Myocyte (in vitro differentiated cells): ENCODE measurements at places on chromosomes 6 and 20. TPM values are rescaled to one million over a fixed set of nuclear protein-coding genes. Genes with fewer than 3 reads are reported as not detected.

Gene ABCC10
- total RNA-seq, result 10.5 and 11.6 TPM in 2 replicates

GRCh38 chr20:1199964-1200363 is 3.3 kb upstream of the C20orf202 start:
- DNase-seq, result no peak

DNA sequence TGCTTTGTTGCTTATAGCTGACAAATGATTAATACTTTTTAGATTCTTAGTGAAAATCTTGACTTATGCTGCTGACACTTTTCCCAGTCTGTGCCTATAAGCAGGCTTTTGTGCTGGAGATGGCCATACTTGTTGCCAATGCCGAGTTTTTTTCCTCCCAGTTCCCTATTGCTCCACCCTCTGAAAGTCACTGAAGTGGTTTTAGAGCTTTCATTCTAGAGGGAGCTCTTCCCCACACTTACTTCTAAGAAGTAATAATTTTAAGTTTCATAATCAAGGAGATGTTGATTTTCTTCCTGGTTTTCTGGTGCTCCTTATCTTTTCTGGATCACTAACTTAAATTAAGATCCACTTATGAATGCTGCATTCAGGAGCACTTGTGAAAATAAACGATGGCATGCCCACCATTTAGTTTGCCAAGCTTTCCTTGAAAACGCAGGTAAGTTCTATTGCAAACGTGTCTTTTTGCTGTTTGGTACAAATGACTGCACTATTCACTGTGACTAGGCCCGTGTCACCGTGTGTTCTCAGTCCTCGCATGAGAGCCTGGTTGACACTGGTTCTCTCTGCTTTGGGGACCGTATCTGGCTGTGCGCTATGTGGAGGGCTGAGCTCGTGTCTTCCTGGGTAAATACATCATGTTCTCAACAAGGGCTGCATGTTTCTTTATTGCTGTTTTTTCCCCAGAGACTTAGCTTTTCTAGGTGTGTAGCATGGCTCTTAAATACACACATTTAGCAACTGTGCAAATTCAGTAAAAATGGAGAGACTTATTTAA is 50.2 kb downstream of the GFRA4 start:
- no peak for DNase-seq

Gene HMGN3
- total RNA-seq, result 58.1 and 67.4 TPM in 2 replicates

Gene TBX18
- 22.6 and 26.7 TPM in 2 replicates for total RNA-seq

DNA sequence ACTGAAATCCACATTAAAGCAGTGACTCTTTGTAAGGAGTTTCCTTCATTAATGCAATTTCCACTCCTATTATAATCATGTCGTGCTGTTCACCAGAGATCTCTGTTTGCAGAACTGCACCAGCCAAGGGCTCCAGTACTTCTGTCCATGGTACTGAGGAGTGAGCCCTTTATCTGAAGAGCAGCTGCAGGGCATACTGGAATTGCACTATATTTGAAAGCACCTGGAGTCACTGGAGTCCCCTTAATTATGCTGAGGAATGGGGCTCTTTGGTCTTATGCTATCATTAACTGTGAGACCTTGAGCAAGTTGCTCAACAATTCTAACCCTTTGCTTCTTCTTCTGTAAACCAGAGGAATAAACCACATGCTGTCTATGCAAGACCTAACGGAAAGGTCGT is 61.7 kb upstream of the NUP153 start:
- DNase-seq, result peak; percentile 58

DNA sequence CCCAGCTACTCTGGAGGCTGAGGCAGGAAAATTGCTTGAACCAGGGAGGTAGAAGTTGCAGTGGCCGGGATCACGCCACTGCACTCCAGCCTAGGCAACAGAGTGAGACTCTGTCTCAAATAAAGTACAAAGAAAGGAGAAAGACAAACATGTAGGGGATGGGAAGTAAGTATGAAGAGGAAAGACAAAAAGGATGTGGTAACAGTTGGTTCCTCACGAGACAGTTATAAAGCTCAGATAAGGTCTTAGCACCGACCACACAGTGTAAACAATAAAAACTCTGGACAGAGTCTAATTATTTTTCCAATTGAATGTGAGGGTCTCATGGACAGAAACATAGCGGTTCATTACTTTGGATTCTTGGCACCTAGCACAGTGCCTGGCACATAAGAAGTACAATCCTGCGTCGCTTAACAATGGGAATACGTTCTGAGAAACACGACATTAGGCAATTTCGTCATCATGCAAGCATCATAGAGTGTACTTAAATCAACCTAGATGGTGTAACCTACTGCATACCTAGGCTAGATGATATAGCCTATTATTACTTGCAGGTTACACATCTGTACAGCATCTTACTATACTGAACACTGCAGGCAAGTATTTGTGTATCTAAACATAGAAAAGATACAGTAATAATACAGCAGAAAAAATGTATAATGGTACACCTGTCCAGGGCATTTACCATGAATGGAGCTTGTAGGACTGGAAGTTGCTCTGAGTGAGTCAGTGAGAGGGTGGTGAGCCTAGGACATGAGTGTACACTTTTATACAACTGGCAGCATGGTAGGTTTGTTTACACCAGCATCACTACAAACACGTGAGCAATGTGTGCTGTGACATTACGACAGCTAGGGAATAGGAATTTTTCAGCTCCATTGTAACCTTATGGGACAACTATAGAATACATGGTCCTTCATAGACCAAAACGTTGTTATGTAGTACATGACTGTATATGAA is 38.2 kb downstream of the MBOAT1 start:
- DNase-seq, result no peak

GRCh38 chr20:1402149-1402548 is 9.3 kb upstream of the FKBP1A start:
- no peak for DNase-seq

GRCh38 chr6:82371799-82372546 is 8.4 kb downstream of the TPBG start:
- DNase-seq, result no peak

GRCh38 chr6:74289884-74290283 is 593.9 kb downstream of the CD109 start:
- DNase-seq, result no peak

GRCh38 chr20:58891086-58891717 is 38.7 kb downstream of the GNAS start:
- DNase-seq, result peak; percentile 80

- no peak for DNase-seq
These were observed 370.1 kb downstream of the FOXA2 start for GRCh38 chr20:22214296-22214695.

GRCh38 chr6:90502866-90503407 is 83.9 kb downstream of the MAP3K7 start:
- DNase-seq, result no peak

DNA sequence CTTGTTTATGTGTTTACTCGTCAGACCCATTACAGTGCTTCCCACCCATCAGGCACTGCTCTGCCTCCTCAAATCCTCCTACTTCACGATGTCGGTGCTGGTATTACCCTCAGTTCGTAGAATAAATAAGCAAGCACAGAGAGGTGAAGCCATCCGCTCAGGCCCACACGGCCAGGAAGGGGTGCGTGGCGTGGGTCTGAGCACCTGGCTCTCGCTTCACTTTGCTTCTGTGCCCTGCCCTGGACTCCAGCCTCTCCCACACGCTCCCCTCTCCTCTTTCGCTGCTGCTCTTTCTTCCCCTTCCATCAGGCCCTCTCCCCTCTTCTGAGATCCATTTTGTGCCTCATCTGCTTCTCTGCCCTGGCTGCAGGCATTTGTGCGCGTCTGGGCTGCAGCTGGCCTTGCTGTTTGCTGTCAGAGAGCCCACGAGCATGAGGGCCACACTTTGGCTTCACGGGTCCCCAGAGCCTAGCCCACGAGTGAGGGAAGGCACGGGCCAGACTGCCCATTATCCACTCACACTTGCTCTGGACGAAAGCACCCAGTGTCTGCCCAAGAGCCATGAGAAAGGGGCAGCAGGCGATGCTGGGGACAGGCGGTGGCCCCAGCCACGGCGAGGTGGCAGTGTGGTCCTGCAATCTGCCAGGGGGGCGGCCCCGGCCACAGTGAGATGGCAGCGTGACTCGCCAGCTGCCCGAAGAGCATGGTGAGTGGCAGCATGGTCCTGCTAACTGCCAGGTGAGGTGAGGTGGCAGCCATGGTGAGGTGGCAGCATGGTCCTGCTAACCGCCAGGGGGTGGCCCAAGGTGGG is 96.2 kb upstream of the MPC1 start:
- DNase-seq, result no peak

- DNase-seq, result no peak
These were observed 19.7 kb downstream of the TIAM2 start for GRCh38 chr6:155014670-155015300.

Gene FAM209B
- not detected in 2 replicates for total RNA-seq

- DNase-seq, result no peak
These were observed 414.5 kb upstream of the HSF2 start for GRCh38 chr6:121984956-121985355.

Gene HAO1
- not detected in 2 replicates for total RNA-seq

DNA sequence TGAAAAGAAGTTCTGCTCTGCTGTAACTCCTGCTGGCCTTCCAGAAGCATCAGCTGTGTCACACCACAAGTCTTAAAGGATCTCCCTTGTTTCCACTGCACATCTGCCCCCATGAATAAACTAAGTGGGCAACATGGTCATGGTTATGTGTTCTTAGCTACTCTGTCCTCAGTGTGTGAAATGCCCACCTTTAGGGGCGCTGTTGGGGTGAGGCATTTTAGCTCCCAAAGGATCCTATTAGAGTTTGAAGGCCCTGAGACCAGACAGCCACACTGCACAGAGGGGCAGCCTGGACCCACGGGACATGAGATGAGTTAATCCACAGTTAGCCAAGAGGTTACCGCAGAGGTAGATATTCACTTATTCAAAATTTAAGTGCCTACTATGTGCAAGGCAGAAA is 294.3 kb upstream of the QKI start:
- no peak for DNase-seq

DNA sequence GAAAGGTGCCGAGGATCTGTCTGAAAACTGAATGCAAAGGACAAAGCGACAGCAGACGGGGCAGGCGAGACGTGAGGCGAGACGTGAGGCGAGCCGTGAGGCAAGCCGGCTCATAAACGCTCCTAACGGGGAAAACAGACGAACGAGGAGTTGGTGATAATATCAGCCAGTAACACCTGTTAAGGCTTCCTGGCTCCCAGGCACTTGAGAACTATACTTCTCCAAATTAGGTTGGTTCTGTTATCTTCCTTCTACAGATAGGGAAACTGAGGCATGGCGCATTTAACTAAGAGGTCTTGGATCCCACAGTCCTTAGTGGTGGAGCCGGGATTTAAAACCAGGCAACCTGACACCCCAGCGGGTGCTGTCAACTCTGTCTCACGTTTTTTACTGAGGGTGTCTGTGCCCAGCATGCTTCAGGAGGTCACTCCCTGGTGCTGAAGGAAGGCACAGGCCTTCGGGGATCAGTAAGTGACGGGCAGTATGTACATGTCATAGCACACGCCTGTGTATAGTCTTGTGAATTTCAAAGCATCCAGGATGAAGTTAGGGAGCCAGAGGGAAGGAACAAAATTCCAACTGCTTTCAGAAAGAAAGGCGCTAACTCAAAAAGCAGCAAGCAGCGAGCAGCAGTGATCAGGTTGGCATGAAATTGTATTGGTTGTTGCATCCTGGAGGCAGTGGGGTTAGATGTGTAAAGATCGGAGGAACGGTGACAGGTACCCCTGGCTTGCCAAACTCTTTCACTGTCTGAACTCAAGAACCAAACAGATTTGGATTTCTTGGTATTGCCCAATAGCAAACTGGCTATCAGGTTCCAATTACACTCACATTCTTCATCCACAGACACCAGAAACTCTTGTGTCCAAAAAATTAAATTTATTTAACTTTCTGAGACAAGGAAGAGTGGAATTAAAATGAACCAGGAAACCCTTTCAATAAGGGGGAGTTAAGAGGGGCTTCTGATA is 318.7 kb downstream of the THBS2 start:
- no peak for DNase-seq

GRCh38 chr6:144246988-144247387 is 38.1 kb upstream of the UTRN start:
- DNase-seq, result no peak

GRCh38 chr20:6699921-6700562 is 67.4 kb upstream of the BMP2 start:
- DNase-seq, result no peak
